ENCODE measurements at places on chromosomes 5 and 9.

DNA sequence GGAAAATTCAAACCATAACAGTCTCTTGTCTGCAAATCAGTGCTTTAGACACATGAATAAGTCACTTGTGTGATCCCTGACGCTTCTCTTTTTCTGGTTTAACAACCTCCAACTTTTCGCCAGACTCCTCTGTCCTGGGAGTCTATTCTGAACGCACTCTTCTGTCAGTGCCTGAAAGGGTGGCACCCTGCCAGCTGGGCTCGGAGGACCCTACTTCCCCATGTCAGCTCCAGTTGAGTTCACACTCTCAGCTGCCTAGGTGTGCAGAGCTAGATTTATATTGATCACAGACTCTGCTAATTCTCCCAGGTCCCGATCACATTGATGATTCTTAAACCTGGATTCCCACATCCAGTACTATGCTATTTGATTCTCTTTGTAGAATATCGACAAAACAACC is 649.1 kb downstream of the BNC2 start:
- no peak for DNase-seq

GRCh38 chr5:92513067-92513466 is 1068.0 kb downstream of the NR2F1-AS1 start:
- no peak for DNase-seq

DNA sequence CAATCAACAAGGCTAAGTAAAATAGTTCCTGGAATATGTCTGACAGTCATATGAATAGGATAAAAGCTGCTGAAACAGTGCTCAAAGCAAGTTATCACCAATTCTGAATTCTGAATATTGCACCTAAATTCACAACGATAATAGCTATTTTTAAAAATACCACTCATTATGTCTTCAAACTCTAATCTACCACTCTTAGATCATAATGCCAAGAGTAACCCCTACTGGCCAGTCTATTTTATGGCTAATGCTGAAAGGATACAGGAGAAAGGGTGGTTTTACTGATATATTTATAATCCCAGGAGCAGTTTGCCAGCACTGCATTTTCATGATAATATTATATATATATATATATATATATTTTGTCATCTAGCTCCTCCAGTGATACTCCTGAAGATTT is 232.8 kb downstream of the PDE4D start:
- DNase-seq = peak; percentile 11

GRCh38 chr5:114450437-114450836 is 88.6 kb downstream of the KCNN2 start:
- no peak for DNase-seq

GRCh38 chr5:133853646-133854365 is 114.6 kb downstream of the C5orf15 start:
- peak; percentile 64 for DNase-seq

DNA sequence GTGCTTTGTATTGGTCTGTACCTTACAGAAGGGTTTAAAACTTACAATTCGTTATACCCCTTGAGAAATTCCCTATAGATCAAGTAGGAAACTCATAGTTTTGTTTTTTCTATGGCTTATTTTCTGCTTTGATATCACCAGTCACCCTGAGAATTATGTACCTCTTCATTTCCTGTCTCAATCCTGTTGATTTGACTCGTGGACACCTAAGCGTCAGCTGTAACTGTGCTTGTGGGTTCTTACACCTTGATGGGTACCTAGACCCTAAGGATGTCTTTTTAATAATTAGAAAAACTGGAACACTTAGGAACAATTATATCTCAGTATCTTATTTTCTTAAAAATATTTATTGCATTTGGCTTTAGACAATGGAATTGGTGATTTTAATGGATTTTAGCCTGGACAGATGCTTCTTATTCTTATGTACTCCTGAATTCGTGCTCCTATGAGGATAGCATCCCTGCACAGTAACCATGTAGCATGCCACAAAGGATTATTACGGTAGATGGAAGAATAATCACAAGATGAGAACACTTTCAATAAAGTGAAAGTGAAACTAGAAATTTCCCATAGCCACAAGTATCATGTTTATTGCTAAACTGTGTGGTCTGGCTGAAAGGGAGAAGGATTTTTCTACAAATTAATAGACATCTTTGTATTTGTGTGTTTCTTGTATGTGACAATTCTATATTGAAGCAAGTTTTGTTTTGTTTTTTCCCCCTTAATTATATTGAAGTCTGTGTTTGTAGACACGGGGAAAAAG is 1920.3 kb upstream of the WWC1 start:
- peak; percentile 1 for DNase-seq

DNA sequence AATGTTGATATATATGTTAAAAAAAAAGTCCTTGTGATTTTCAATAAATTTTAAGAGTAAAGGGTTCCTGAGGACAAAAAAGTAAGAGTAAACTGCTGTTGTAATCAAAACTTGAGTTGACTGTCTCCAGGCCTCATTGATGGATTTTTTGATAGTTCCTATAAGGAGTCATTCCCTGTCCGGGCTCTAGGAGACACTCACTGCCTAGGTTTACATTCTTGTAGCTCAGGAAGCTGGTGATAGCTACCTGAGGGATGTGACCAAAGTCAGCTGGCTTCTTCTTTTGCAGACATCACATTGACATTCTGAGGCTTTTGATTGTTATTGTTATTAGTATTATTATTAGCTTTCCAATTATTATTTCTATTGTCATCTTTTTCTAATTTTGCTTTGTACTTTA is 116.5 kb upstream of the FBXL7 start:
- no peak for DNase-seq

DNA sequence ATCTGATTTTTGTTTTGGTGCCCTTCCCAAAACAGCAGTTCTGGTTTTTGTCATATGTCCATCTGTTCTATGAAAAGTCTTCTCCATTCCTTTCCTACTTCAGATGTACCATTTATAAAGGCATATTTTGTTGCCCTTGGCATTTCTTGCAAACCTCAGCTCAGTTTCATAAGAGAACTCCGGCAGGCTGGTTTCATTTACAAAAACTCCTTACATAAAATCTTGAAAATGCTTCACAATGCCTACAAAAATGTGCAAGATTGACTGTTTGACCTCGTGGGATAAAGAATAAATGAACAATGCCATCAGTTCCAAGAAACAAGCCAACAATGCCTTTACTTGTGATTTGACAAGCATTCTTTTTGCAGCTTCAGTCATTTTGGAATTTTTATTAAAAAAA is 39.1 kb upstream of the CTNNAL1 start:
- no peak for DNase-seq

DNA sequence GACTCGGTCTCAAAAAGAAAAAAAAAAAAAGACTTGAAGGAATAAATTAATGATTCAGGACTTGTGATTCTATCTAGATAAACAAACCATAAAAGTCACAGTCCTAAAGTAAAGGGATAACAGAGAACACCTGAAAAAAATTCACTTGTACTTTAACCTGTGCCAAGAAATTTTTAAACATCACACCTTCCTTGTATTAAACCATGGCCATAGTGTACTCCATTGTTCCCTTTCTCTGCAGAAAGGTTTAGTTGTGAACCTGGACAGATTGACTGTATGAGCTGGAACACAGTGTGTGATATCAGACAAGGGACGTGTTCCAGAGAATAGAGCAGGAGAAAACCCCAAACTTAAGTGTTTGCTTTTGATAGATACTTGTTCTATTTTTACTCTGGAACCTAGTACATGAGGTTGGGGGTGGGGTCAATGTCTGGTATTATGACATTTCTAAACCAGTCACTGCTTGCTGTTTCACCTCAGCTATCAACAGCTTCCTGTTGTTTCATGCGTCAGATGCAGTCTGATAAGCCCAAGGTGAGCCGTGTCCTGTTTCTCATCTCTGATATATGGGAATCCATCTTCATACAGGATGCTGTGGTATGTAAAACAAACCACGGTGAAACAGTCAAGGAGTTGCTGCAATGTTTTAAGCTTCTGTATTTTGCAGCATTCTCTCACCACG is 62.5 kb upstream of the ITGA1 start:
- DNase-seq = no peak

Measured in suppressor macrophage treated with lipopolysaccharide for 4 hours (primary cell).